ENCODE measurements at places on chromosomes 3 and 15. TPM values are rescaled to one million over a fixed set of nuclear protein-coding genes. Genes with fewer than 3 reads are reported as not detected.

DNA sequence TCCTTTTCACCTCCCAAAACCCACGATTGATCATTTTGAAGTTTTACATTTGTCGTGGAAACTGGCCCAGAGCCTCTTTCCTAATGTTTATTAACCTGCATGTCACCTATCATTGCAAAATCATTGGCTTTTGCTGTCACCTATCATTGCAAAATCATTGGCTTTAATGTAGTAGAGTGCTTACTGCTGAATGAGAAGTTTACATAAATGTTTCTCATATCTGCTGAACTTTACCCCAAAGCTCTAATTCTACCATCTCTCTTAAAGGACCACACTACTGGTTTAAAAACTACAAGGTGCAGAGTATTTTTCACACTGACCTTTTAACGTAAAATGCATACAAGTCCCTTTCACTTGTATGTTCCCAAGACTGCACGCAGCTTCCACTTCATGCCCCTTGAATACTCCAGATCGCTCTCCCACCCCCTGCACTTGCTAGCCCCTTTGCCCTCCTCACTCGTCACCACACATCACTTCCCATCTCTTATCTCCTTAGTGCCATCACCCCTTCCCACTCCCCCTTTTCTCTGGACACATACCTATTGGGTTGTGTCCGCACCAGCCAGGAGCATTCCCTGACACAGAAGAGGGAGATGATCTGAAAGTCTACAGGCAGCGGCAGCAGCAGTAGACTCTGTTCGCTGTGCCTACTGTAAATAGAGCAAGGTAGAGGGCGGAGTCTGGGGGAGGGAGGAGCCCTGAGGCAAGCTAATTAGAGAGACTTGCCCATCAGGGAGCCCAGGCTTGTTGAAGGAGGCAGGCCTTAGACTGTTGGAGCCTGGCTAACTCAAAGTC lies 30.2 kb upstream of the ATOSA start:
- no peak for DNase-seq
- no peaks in the 10 kb centered on the region for H3K36me3 ChIP-seq
- no peak overlapping the region for H3K4me3 ChIP-seq

DNA sequence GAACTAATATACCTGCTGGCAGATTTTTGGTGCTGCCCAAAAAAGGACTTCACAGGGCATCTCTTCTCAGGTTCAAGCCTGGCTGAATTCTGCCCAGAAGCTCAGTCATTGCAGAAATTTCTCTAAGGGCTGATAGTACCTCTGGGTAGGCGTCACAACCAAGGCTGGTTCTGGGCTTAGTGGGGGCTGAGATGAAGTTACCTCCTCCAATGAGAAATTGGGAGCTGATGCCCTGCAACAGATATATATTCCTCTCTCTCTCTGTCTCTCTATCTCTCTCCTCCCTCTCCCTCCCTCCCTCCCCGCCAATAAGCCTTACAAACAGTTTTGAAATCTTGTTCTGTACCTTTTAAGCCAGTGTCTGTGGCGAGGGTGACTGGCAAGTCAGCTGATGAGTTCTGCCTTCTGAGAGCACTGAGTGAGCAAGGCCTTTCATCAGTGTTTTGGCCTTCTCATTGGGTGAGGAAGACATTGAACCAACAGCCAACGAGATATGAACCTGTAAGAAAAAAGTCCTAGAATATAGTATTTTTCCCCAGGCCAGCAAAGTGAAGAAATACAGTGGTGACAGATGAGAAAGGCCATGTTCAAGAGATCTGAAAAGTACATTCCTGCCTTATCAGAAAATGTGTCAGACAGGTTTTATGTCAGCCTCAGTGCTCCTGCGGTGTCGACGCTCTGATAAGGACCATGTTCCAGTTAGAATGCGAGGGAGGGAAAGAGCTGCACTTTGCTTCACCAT lies 45.5 kb downstream of the TMEM39A start:
- H3K4me1 ChIP-seq: no peaks in the 10 kb centered on the region
- DNase-seq: no peak
- no peaks in the 10 kb centered on the region for H3K27me3 ChIP-seq
- no peak overlapping the region for H3K4me3 ChIP-seq

- no peak overlapping the region for H3K4me3 ChIP-seq
- no peaks in the 10 kb centered on the region for H3K27me3 ChIP-seq
- no peaks in the 10 kb centered on the region for H3K4me1 ChIP-seq
- no peaks in the 10 kb centered on the region for H3K36me3 ChIP-seq
- no peak for DNase-seq
Measured at GRCh38 chr3:126113733-126114442, 30.0 kb upstream of the SLC41A3 start.

GRCh38 chr3:18892756-18893155 lies 255.6 kb upstream of the KCNH8 start:
- H3K4me1 ChIP-seq: no peaks in the 10 kb centered on the region
- no peaks in the 10 kb centered on the region for H3K27me3 ChIP-seq
- no peaks in the 10 kb centered on the region for H3K36me3 ChIP-seq
- DNase-seq: no peak

The PROK2 gene
- total RNA-seq: not detected

The LRRC2 gene
- total RNA-seq: 1.6 TPM

DNA sequence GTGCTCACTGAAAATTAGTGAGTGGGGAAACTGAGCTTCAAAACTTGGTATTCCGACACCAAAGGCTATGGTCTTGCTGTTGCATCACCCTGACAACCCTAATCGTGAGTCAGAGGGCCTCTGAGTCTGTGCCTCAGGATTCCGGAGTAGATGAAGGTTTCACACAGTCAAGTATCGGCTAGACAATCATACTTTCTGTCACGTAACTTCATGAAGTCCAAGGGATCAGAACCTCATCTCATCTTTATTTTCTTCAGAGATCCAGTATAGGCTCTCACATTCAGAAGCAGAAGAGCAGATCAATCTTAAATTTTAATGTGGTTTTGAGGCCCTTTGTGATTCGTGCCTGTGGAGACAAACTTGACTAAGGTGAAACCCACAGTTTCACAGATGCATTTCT lies 26.1 kb upstream of the NECTIN3 start:
- no peak overlapping the region for H3K27ac ChIP-seq
- DNase-seq: no peak
- H3K36me3 ChIP-seq: no peaks in the 10 kb centered on the region

The CKMT1A gene
- total RNA-seq: 4.8 TPM

DNA sequence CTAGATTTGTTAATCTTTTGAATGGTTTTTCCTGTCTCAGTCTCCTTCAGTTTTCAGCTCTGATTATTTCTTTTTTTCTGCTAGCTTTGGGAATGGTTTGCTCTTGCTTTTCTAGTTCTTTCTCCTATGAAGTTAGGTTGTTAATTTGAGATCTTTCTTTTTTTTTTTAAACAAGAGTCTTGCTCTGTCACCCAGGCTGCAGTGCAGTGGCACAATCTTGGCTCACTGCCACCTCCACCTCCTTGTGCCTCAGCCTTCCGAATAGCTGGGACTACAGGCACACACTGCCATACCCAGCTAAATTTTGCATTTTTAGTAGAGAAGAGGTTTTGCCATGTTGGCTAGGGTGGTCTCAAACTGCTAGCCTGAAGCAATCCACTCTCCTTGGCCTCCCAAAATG lies 56.7 kb downstream of the UQCC5 start:
- no peaks in the 10 kb centered on the region for H3K27me3 ChIP-seq
- no peak overlapping the region for H3K27ac ChIP-seq
- H3K4me1 ChIP-seq: no peaks in the 10 kb centered on the region
- no peak overlapping the region for H3K4me3 ChIP-seq

- H3K27me3 ChIP-seq: no peaks in the 10 kb centered on the region
Measured at GRCh38 chr3:133891662-133892378, 3.9 kb downstream of the RAB6B start.

DNA sequence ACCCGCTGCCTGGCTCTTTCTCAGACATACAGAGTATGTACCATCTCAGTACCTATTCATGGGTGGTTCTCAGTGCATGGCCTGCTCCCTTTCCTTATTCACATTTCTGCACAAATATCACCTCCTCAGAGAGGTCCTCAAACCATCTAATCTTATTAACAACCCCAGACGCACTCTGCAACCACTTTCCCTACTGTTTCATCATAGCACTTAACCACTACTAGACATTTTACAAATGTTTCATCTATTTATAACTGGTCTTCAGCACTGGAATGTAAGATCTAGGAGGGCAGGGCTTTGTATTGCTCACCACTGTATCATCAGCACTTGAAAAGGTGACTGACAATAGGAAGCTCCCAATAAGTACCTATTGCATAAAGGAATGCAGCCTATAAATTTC lies 45.1 kb downstream of the TNIK start:
- no peak overlapping the region for H3K27ac ChIP-seq
- no peaks in the 10 kb centered on the region for H3K4me1 ChIP-seq
- H3K27me3 ChIP-seq: no peaks in the 10 kb centered on the region

The FSIP1 gene
- total RNA-seq: 1.6 TPM

- peak; percentile 71 for DNase-seq
- H3K4me3 ChIP-seq: no peak overlapping the region
- no peaks in the 10 kb centered on the region for H3K27me3 ChIP-seq
- H3K27ac ChIP-seq: no peak overlapping the region
- no peaks in the 10 kb centered on the region for H3K36me3 ChIP-seq
- H3K4me1 ChIP-seq: no peaks in the 10 kb centered on the region
Measured at GRCh38 chr3:40096661-40097111, 212.8 kb upstream of the EIF1B start.

The UCN2 gene
- total RNA-seq: 0.85 TPM

The CFAP100 gene
- total RNA-seq: 2.3 TPM

DNA sequence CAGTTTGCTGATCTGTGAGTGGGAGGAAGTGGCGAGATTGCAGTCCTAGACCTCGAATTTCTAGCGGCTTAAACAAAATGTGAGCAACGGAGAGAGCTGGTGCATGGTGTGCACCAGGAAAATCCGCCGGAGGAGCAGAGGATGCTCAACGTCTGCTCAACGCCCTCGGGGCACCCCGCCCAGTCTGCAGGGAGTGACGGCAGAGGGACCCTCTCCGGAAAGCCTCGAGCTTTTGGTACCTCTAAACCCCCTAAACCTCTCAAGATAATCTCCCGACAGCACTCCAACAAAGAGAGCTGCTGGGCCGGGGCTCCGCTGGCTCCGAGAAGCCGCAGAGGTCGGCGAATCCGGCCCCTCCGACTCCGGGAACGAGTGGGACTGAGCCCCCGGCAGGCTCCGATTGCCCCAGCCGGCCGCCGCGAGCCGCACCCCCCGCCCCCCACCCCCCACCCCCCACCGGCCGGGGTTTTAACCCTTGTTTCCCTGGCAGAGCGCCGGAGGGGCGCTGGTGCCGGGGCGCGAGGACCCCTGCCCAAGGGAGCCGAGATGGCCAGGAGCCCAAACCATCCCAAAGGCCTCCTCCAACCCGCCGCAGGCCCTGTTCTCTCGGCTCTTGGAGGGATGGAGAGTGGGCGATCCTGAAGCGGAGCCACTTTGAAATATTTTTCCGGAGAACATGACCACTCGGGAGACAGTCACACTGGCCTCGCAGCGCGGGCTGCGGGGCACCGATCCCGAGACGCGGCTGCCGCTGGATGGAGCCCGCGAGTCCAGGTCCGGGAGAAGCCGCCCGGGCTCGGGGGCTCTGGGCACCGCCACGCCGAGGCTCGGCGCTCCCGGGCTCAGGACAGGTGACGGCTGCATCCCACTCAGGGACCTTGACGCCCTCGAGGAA lies 1.5 kb downstream of the MEGF11 start:
- H3K4me3 ChIP-seq: peak overlapping the region; percentile 32
- peaks cover 3% of the 10 kb centered on the region for H3K27me3 ChIP-seq
- H3K4me1 ChIP-seq: peaks cover 3% of the 10 kb centered on the region

GRCh38 chr3:107077391-107077790 lies 299.8 kb upstream of the CCDC54 start:
- H3K4me1 ChIP-seq: no peaks in the 10 kb centered on the region
- H3K27ac ChIP-seq: no peak overlapping the region
- DNase-seq: no peak
- no peaks in the 10 kb centered on the region for H3K27me3 ChIP-seq

The DUOX1 gene
- 18.4 TPM for total RNA-seq

The TTC14 gene
- 78.7 TPM for total RNA-seq

The IL5RA gene
- total RNA-seq: 1.5 TPM

The ARGFX gene
- total RNA-seq: not detected

The CPEB1 gene
- total RNA-seq: 1.7 TPM

DNA sequence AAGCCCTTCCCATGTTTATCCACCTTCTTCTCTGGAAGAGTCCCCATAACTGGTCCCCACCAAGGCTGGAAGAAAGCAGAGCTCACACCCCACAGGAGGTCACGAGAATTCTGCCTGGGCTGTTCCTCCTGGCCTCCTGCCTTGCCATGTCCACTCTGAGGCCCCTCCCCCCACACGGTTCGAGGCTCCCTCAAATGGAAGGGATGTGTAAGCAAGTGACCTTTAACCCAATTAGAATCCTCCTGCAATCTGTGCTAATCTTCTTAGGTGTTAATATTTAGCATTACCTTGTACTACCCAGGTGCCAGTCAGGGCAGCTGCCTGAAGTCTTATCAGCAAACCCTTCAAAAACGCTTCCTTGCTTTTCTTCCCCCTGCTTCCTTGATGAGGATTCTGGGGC lies 32.4 kb upstream of the DYNC1LI1 start:
- no peak overlapping the region for H3K4me3 ChIP-seq
- H3K27me3 ChIP-seq: no peaks in the 10 kb centered on the region

DNA sequence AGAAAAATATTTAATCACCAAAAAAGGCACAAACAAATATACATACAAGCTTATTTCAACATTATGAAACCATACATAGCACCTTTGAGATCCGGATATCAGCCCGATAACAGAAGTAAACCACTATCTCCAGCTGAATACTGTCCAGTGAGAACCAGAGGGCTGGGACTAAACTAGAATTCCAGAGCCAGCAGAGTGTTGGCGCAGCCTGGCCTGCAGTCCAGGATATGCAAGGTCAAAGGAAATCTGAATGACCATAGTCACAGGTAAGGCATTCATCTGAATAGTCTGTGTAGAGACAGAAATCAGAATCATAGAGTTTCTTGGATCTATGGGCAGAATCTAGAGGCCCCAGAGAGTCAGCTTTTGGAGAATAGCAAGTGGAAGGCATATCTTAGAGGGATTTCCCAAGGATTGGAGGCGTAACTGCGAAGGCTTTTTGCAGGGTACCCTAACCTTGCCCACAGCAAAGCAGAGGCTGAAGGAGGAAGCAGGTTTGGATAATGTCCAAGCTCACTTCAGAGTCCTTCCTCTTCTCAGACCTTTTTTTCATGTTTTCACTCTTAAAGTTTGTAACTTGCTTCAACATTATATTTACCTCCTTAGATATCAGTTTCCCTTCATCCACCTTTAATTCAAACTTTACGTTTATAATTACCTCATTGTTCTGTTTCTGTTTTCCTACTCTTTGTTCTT lies 32.5 kb upstream of the TP63 start:
- H3K4me1 ChIP-seq: no peaks in the 10 kb centered on the region
- no peak overlapping the region for H3K4me3 ChIP-seq
- H3K36me3 ChIP-seq: no peaks in the 10 kb centered on the region
- no peak overlapping the region for H3K27ac ChIP-seq
